AG08395 (cell line): ENCODE measurements at places on chromosomes 1 and 21.

DNA sequence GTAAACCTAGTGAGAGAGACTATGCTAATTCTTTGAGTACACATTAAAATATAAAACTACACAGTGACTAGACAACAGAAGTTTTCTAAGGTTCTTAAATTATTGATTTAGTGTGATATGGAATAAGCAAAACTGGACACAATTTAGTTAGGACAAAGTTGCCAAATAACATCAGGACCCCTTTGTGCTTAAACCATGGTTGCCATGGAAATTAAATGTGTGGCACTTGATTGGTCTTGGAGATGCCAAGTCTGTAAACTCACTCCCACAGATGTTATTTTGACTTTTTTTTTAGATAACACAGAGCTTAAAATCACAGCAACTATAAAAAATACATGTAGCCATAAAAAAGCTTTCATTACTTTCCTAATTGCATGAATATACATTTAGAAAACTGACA lies 234.6 kb downstream of the BRINP3 start:
- no peak for DNase-seq

DNA sequence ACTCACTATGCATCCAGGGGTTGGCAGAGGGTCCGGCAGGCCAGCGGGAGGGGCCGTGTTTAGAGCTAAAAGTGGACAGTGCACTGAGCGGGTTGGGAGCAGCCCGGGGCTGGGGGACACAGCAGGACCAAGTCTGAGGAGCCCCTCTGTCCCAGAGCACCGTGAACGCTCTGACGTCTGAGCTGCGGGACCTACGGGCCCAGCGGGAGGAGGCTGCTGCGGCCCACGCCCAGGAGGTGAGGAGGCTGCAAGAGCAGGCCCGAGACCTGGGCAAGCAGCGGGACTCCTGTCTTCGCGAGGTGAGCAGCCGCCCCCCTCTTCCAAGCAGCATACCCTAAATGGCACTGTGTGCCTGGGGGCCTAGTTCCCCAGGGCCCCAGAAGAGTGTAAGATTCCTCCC lies 25.8 kb downstream of the MFAP2 start:
- DNase-seq: no peak

DNA sequence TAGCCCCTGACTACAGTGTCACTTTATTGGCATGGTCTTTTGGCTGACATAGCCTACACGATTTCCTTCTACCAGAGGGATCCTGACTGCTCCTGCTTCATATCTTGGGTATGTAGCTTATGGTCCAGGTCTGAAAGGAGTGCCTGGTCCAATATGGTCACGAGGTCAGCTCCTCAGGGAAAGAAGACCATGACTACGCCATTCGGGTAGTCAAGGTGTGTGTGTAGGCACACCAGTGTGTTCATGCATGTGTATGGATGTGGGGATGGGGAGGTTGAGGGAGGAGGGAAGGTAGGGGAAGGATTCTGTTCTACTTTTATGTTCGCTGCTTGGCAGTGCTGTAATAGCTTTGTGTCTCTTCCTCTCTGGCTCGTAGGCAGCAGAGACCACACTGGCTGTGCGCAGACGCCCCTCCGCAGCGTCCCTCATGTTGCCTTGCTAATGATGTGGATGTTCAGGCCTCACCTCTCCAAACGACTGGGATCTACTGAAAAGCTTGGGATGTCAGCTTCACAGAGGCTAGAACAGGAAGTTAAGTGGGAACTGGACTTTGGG lies 10.0 kb upstream of the C4BPB start:
- no peak for DNase-seq

- no peak for DNase-seq
These were observed 173.2 kb downstream of the CACNA1E start for GRCh38 chr1:181656491-181656890.

GRCh38 chr1:5993556-5994491 lies 1.6 kb upstream of the NPHP4 start:
- no peak for DNase-seq

DNA sequence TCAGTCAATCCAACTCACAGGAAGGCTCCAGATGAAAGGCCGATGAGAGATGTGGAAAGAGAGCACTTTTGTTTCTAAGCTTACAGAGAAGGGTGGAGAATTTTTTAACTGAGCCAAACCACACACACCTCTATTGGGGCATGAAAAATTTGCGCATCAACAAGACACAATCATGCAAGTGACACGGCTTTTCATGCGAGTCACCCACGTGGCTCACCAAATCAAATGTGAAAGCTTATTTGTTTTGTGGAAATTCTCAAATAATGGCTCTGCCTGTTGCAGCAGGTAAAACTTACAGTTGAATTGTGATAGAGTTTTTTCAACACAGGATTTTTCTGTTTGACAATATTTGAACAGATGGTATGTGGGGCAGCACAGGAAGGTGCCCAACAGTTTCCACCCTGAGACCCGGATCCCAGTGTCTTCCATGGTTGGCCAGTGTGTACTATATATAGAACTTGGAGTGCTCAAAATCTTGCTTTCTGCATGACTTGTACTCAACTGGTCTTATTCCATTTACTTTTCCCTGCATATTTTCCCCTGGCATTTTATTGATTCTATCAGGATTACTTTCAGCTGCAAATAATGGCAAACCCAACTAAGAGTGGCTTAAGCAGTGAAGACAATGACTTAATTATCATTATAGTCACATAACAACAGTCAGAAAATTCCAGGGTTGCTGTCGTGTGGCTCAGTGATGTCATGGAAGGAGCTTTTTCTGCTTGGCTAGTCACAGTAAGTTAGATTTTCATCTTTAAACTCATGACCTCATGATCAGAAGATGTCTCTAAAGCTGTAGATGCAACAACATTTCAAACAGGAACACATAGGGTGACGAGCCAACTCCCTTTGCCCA lies 90.6 kb upstream of the SIM2 start:
- no peak for DNase-seq

- DNase-seq: no peak
These were observed 136.8 kb upstream of the GORAB start for GRCh38 chr1:170395149-170395548.

DNA sequence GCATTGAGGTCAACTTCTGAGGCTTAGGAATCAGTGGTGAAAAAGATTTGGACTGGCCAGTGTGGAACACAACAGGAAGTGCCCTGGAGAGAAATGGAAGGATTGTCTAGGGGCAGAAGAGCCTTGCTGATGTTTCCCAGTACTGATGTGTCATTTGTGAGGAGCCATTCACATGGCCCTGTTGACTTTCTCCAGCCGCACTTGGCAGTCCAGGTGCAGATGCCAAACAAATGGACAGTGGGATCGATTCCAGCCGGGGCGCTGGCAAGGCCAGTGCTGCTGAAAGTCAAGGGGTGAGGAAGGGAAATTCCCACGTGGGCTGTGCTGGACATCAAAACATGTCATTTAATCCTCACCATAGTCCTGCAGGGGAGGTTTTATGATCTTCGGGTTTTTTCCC lies 4.9 kb upstream of the TRIM63 start:
- DNase-seq: no peak

DNA sequence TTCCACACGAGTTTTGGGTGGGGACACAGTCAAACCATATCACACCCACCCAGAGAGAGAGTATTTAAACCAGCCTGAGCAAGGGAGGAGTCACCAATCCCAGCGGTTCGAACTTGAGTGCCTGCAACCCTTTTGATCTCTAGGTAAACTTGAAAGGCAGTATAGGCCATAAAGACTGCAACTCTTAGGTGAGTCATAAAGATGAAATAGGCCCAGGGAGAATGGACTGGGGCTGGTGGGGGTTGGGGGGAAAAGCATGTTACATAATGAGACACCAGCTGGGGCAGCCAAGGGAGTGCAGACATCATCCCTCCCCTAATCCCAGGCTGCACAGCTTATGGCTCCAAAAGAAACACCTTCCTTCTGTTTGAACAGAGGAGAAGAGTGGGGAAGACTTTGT lies 99.8 kb upstream of the LHX8 start:
- no peak for DNase-seq

GRCh38 chr1:216210081-216210480 lies 213.2 kb downstream of the USH2A start:
- DNase-seq: no peak

DNA sequence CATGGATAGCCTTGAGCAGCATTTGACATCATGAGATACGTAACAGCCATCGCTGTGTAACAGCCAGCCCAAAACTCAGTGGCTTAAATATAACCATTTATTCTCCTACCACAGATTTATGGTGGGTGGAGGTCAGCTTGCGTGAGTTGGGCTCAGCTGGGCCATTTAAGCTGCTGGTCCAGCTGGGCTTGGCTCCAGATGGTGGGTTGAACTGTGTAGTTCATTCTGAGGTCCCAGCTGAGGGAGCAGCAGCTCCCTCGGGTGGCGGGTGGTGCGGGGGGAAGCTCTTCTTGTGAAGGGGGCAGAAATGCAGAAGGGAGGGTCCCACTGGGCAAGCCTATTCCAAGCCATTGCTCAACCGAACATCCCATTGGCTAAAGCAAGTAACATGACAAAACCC lies 75.9 kb downstream of the IGSF21 start:
- DNase-seq: no peak

DNA sequence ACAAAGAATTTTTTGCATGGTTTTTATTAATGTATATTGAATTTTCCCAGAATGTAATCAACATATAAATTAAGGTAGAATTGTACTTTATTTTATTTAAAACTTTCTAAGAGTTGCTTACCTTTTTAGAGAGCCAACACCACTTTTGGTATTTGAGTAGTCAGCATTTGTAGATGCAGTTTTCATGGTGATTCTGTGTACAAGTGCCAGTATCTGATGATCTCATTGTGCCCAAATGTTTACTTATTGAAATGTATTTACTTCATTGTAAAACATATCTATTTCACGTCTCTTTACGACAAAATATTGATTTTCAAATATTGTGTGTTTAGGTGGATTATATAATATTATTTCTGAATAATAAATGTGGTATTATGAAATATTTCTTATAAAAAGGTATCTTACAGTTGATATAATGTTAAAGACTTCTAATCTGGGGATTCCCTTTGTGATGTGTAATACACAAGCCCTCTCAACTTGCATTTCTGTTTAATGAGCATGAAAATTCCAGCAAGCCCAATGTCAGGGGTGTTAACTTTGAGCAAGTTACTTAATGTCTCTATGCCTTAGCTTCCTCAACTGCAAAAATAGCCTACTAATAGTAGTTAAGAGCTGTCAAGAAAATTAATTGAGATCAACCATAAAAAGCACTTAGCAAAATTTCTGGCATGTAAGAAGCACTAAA lies 141.8 kb upstream of the ZNF648 start:
- DNase-seq: no peak

GRCh38 chr1:35452106-35452774 lies 105.0 kb downstream of the KIAA0319L start:
- peak; percentile 54 for DNase-seq

- DNase-seq: peak; percentile 83
These were observed 34.7 kb downstream of the SLC1A7 start for GRCh38 chr1:53107570-53108322.

GRCh38 chr1:236133802-236134201 lies 8.5 kb upstream of the GPR137B start:
- no peak for DNase-seq

- no peak for DNase-seq
These were observed 26.5 kb downstream of the SSBP3 start for GRCh38 chr1:54379555-54380289.

GRCh38 chr1:176178316-176178715 lies 28.8 kb downstream of the COP1 start:
- DNase-seq: no peak

- peak; percentile 35 for DNase-seq
These were observed 43.8 kb upstream of the KCTD3 start for GRCh38 chr1:215523128-215523861.

DNA sequence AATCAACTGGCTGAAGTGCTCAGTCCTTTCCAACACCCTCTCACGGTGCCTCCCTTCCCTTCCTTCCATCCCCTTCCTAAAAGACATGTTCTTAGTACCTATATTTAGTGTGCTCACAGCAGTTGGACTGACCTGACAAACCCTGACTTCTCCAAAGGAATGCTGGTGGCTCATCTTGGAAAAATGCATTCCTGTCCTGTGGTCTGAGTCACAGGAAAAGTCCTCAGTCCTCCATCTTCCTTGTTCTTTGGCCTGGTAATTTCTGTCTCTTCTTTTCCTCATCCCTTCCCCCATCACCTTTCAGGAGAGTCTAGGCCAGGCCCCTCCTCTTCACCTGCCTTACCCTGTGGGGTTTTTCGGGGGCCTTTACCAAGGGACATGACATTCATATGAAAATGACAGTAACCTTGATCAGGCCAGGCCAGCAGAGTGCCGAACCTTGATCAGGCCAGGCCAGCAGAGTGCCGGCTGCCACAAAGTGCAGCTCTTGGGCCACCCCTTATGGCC lies 7.2 kb downstream of the ATP1B1 start:
- DNase-seq: peak; percentile 92

DNA sequence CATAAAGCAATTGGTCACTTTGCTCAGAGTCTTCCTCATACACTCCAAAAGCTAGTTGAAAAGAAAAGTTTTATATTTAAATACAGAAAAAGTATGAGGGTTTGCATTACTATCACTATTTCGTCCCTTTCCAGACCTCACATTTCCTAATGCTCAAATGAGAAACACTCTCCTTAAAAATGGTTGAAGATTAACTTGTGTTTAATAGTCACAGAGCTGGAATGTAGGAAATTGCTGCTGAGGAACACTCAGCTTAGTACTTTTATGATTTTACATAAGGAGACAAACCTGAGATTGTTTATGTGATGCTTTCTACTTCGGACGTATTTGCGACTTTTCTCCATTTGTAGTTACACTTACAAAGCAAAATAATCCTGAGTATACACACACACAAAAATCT lies 39.8 kb downstream of the MYSM1 start:
- DNase-seq: no peak

- DNase-seq: no peak
These were observed 2.8 kb downstream of the ANKRD34A start for GRCh38 chr1:145961425-145962156.

DNA sequence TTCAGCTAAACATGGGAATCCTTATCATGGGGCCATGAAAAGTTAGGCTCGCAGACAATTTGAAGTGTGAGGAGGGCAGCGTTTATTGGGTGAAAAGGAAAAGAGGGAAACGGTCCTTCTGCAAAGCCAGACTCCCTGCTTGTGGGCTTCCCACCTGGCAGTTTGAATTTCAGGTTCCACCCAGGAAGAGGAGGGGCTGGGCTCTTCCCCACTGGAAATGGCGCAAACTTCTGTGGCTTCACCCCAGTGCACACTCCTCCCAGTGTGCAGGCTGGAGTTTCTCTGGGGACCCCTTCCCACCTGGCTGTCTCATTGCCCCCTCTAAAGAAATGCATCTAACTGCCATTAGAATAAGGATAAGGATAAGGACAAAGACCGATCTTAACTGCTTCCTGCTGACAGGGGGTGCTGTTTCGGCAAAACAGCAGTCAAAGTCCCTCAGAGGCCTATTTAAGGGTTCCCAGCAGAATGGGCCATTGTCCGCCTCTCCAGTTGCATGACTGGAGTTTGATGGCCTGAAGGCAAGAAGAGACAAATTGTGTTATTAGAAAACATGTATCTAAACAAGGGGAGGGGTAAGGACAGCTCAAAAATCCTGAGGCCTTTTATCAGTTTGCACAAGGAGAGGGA lies 20.4 kb downstream of the AIM2 start:
- no peak for DNase-seq
